GOT3 (cell line): ENCODE measurements at places on chromosomes 6 and 20.

DNA sequence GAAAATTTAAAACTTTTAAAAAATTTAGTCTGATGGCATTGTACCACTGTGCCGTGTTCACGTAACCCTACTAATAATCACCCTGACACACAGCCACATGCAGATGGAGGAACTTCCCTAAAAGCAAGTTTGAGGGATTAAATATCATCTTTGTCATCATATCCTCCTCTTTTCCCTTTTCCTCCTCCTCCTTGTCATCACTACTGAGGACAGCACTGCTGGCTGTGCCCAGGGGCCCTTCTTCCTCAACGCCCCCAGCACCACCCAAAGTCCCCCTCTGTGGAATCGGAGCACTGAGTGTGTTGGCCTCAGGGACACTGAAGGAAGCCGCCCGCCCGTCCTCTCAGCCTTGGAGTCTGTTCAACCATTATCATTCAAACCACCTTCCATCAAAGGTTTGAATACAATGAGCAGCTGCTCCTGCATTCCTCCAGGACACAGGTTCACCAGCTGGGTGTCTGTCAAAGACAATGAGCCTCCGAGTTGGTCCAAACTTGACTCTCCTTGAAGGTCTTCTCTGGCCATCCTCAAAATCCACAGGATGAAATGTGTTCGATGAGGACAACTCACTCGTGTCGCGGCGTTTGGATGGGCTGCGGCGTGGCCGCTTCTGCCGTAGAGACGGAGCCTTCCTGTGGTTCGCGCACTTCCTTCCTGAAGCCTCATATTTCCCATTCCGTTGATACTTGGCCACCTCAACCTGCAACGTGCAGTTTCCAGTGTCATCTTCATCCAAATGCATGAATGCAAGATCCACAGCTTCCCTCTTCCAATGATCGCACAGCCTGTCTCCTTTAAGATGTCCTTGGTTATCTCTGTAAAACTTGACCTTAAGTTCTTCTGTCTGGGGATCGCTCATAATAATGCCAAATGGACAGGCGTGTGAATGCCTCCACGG is 23.3 kb downstream of the NQO2 start:
- no peak for DNase-seq

GRCh38 chr20:50673466-50674137 is 17.7 kb downstream of the RIPOR3 start:
- no peak for DNase-seq

DNA sequence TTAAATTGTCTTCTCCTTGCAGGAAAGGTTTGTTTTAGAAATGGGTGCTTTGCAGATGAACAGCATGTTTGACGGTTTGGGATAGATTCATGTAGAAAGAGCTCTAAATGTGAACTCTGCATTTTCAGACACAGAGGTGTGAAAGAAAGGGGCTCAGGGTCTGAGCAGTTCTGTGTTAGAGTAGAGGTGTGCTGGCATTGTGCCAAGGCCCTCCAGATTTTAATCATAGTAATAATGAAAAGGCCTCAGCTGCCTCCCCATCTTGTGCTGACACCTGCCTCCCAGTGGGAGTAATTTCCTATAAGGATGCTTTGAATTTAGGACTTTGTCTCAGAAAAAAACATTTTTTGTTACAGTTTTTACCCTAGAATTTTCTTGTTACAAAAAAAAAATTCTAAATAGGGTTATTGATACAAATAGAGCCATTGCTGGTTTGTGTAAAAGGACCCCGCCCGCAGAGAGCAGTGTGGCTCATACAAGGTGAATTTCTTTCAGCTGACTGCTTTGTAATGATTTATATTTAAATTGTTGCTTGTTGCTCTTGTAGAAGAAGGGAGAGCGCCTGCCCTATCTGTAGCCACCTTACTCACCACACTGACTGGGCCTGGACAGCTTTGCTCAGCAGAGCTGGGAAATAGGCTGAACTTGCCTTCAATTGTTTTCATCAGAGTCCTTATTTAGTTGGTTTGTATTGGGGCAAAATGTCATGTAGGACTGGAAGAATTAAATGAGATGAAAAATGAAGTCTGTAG is 294.5 kb downstream of the ZFAND3 start:
- no peak for DNase-seq

GRCh38 chr6:44642349-44642748 is 254.8 kb downstream of the CDC5L start:
- DNase-seq, result no peak

DNA sequence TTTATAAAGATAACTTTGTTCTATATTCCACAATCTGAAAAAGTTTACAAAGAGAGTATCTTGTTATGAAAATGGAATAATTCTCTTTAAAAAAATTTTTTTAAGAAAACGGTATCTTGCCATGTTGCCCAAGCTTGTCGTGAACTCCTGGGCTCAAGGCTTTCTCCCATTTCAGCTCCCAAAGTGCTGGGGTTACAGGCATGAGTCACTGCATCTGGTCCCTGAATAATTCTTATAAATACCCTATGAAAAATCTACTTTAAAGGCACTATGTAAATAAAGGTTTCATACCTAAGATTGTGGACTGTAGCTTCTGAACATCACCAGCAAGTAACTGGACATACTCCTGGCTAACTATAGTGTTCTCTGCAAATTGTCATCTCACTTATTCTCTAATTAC is 60.3 kb downstream of the SAMD3 start:
- no peak for DNase-seq

- DNase-seq, result no peak
Observed at GRCh38 chr6:130534627-130535026, 168.8 kb downstream of the TMEM200A start.

DNA sequence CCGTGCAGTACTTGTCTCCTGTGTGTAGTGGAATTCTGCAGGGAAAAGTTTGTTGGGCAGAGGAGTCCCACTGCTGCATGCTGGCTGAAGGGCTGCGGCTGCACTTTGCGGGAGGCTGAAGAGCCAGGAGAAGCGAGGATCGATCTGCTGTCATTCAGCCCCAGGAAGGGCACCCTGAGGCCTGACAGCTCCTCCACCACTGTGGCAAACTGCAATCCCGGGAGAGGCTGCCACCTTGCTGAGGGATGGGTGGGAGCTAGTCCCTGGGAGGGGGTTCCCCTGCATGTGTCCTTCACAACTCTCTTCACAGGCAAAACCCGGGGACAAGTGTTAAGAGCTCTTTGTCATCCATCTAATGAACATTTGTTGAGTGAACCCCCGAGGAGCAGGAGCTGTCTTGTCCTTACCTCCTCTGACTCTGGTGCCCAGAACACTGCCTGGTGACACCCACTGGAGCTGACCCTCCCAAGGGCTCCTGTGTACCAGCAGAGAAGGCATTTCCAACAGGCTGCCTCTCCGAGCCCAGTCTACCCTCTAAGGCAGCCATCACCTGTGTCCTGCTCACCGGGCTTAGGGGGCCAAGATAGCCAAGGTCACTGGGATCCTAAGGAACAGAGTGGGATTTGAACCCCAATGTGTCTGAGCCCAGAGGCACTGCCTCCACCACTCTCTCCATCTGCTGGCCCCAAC is 17.7 kb downstream of the PCK1 start:
- DNase-seq, result no peak

GRCh38 chr6:155382338-155382685 is 68.0 kb upstream of the TFB1M start:
- DNase-seq, result no peak

GRCh38 chr6:15968519-15968918 is 160.4 kb upstream of the MYLIP start:
- no peak for DNase-seq

DNA sequence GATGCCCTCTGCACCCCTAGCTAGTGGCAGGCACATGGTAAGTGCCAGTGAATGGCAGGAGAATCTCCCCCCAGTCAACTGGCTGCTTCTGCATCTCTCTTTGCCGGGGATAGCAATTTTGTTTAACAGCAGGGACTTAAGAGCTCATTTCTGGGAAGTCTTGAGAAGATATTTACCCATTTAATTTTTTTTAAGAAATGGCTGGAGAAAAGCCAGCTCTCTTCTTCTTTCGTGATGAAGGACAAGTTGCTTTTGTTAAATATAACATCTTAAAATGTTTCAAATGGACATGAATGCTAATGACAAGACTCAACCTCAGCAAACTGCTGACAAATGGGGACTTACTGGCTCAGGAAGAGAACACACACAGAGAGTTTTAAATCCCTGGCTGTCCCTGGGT is 55.0 kb upstream of the IYD start:
- DNase-seq, result no peak

GRCh38 chr6:128271011-128271410 is 249.4 kb downstream of the PTPRK start:
- DNase-seq, result no peak

DNA sequence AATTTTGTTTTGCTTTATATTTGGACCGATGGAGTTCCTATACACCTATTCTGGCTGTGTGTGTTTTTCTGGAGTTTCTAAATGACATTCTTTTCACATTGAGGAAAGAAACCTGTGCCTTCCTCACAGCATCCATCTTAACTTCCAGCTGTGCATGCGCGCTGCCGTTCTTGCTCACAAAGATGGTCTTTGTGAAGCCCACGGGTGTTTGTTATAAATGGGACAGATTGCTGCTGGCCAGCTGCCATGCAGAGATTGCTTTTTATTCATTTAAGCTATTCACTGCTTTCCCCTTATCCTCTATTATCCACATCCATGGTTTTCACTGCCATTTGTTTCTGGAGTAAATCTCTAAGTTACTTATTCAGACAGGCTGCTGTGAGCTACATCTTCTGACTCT is 54.2 kb downstream of the SYNDIG1 start:
- no peak for DNase-seq

DNA sequence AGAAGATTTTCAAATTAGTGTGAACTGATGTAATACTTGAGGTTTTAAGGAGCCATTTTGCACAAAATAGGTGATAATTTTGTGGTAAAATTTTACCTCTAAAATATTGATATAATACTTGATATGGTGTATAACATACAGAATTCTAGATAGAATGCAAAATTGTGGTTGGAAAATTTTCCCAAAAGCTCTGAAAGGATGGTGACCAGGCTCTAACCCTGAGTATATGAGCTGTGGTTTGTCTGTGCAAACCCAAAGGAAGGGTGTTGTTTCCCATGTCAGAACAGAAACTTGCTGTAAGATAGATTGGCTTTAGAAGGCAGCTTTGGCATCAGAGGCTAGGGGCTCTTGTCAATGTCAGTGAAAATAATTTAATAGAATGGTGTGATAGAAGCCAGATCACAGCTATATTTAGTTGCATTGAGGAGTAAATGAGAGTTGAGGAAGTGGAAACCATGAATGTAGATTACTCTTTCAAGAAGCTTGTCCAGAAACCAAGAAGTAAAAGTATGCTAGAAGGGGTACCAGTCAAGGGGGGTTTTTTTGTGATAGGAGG is 257.7 kb downstream of the FARS2 start:
- DNase-seq, result no peak

- no peak for DNase-seq
Observed at GRCh38 chr6:56188429-56188828, 59.0 kb downstream of the COL21A1 start.

DNA sequence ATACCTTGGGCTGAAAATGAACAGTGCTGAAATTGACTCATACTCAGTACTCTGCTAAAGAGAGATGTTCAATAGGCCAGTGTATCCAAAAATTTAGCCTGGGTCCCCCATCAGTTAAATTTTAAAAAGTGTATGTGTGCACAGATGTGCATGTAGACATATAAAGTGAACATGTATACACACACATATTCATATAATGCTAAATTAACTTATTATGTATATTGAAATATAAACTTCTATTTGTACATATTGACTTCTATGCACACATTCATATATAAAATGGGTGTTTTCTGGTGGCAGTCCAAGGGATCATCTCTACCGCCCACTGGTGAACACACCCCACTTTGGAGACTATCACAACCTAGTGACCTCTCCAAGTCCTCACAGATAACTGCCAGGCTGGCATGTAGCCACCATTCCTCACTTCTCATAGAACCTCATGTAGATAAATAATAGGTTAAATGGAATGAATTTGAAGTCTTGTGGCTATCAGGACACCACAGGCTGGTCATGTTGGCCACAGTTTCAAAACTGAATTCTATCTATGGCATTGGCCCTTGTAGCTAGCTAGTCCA is 8.8 kb downstream of the SLC22A16 start:
- no peak for DNase-seq

DNA sequence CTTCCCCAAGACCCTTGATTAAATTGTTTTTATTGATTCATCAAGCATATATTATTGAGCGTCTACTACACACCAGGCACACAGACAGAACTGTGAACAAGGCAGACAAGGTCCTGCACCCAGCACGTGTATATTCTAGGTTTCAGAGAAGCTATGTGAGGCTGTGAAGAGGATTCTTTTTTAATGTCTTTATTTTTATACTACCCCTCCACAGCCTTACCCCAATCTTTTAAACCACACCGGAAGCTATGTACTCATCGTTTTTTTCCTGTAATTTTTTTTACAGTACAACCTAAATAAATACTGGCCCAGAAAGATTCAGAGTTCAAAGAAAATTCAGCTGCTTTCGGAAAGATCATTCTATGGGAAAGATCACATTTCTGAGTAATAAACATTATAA is 10.0 kb downstream of the SGK1 start:
- no peak for DNase-seq

DNA sequence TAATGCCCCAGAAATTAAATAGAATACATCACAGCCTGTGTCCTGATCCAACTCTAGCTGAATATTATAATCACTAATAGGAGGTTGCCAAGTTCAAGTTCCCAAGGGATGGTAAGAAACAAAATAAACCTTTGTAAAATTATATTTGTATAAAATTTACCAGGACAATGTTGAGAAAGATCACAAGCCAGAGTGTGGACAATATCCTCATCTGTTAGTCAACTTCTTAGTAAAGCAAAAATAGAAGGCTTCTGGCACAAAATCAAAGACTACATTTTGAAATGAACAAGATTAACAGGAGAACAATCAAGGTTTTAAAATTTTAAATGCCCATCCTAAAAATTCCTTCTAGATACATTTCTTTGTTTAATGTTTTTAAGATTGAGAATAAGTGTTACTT is 290.4 kb upstream of the HSF2 start:
- no peak for DNase-seq

DNA sequence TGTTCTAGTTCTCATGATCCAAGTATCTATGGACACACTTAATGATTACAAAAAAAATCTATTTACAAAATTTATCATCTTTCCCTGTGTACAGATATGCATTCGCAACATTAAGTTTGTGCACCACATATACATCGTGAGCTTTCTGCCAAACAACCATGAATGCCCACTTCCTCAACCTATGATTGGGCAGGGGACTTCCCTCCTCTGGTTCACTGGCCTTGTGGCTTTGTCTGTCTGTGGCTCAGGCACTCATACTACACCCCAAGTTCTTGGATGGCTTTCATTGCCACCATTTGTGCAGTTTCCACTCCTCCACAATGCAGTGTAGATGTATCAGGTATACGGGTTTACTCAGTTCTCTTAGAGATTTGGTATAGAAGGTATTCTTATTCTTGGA is 74.9 kb downstream of the HS3ST5 start:
- DNase-seq, result no peak

GRCh38 chr6:1538810-1539478 is 70.8 kb upstream of the FOXC1 start:
- no peak for DNase-seq
